ENCODE measurements at places on chromosomes 11 and 22.

DNA sequence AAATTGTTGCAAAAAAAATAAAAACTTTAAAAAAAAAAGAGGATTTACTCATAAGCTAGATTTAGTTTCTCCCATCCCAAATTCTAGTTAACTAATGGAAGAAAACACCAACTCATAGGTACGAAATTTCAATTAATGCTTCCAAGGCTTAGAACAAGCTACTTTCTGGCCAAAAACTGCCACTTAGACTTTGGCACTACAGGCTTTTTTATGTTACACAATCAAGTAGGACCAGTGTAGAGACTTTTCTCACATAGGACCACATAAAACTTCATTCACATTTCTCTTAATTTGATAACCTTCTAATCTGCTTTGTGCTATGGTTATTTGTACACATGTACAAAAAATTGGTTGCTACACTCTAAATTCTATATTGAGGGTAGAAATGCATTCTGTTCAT lies 3.1 kb downstream of the ST13 start:
- no peak for DNase-seq

GRCh38 chr22:46076651-46077339 lies 73.5 kb upstream of the PPARA start:
- DNase-seq = no peak

GRCh38 chr22:35480627-35481550 lies 59.7 kb upstream of the RASD2 start:
- DNase-seq = peak; percentile 1

DNA sequence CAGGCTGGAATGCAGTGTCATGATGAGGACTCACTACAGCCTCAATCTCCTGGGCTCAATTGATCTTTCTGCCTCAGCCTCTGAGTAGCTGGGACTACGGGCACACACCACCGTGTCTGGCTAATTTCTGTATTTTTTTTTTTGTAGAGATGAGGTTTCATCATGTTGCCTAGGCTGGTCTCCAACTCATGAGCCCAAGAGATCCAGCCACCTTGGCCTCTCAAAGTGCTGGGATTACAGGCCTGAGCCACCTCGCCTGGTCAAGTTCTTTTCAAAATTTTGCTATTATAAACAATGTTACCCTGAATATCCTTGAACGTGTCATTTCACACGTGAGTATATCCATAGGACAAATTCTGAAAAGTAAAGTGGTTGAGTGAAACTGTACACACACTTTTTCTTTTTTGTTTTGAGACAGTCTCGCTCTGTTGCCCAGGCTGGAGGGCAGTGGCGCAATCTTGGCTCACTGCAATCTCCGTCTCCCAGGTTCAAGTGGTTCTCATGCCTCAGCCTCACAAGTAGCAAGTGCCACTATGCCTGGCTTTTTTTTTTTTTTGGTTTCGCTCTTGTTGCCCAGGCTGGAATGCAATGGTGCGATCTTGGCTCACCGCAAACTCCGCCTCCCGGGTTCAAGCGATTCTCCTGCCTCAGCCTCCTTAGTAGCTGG lies 21.6 kb upstream of the EP300 start:
- DNase-seq = no peak
